A549 treated with CORT108297 at 1 μM for 4 hours (cell line): ENCODE measurements at places on chromosomes 1 and 21. TPM values are rescaled to one million over a fixed set of nuclear protein-coding genes. Genes with fewer than 3 reads are reported as not detected.

SPRR2E gene
- not detected in 5 replicates for total RNA-seq

VSIG8 gene
- total RNA-seq = 0.05 TPM in 2 of 5 replicates, not detected in the others

PALMD gene
- 0.25 to 0.46 TPM (median 0.43 TPM) in 5 replicates for total RNA-seq

MAP1LC3C gene
- 0.10 to 0.22 TPM (median 0.18 TPM) in 4 of 5 replicates, not detected in the other for total RNA-seq

NUP210L gene
- not detected in 5 replicates for total RNA-seq

IL6R gene
- total RNA-seq = 16.8 to 23.9 TPM (median 18.5 TPM) in 5 replicates

ABCA4 gene
- 0.06 to 0.37 TPM (median 0.13 TPM) in 5 replicates for total RNA-seq

CYP4A22 gene
- total RNA-seq = not detected in 5 replicates

ZBTB8A gene
- total RNA-seq = 3.4 to 4.2 TPM (median 3.6 TPM) in 5 replicates

SMCP gene
- total RNA-seq = not detected in 5 replicates

SLC35F3 gene
- total RNA-seq = 4.4 to 5.8 TPM (median 5.2 TPM) in 5 replicates
